ENCODE measurements at places on chromosomes 7 and 10.

DNA sequence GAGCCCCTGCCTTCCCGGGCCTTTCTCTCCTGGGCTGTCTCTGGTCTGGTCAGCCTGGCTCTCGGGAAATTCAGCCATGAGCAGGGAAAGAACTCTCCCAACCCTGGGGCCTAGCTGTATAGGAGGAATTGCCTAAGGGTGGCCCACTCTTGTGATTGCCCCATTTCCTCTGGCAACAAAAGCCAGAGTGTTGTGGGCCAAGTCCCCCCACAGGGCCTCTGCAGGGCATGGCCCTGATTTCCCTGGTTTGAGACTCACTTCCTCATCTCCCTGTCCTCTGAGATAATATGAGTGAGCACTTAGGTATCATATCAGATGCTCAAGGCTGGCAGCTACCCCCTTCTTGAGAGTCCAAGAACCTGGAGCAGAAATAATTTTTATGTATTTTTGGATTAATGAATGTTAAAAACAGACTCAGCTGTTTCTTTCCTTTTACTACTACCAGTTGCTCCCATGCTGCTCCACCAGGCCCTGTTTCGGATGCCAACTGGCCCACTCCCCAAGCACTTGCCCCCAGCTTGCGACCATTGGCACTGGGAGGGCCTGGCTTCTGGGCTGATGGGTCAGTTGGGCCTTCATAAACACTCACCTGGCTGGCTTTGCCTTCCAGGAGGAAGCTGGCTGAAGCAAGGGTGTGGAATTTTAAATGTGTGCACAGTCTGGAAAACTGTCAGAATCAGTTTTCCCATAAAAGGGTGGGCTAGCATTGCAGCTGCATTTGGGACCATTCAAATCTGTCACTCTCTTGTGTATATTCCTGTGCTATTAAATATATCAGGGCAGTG lies 11.4 kb downstream of the IRF5 start:
- DNase-seq, result no peak

GRCh38 chr7:36863901-36864701 lies 139.8 kb upstream of the AOAH start:
- DNase-seq, result no peak

- DNase-seq, result no peak
Measured at GRCh38 chr7:49670991-49671390, 102.4 kb upstream of the VWC2 start.

- no peak for DNase-seq
Measured at GRCh38 chr7:79436378-79436777, 17.1 kb downstream of the MAGI2 start.

- no peak for DNase-seq
Measured at GRCh38 chr10:25441270-25441669, 266.5 kb downstream of the GPR158 start.

- peak; percentile 72 for DNase-seq
Measured at GRCh38 chr7:46811529-46811928, 770.4 kb downstream of the TNS3 start.

- no peak for DNase-seq
Measured at GRCh38 chr10:127300868-127301321, 104.5 kb upstream of the INSYN2A start.
